Testis (tissue), 5 donors: ENCODE measurements at places on chromosomes 7 and 10. TPM values are rescaled to one million over a fixed set of nuclear protein-coding genes. Genes with fewer than 3 reads are reported as not detected.

PTN gene
- 131 TPM for total RNA-seq

JAZF1 gene
- total RNA-seq, result 38.5 TPM

RBAK gene
- total RNA-seq, result 9.4 TPM

CTAGE8 gene
- 4.4 TPM for total RNA-seq

FEZF1 gene
- total RNA-seq, result 5.6 TPM

DYDC2 gene
- total RNA-seq, result 1.8 TPM

CDHR1 gene
- 0.39 TPM for total RNA-seq

FAM25G gene
- 8.3 TPM for total RNA-seq

SUFU gene
- 22.9 TPM for total RNA-seq

PKD2L1 gene
- total RNA-seq, result 0.99 TPM

CUZD1 gene
- total RNA-seq, result 2.0 TPM

GALNT17 gene
- total RNA-seq, result 29.4 TPM

CYCS gene
- total RNA-seq, result 38.5 TPM

CEP55 gene
- total RNA-seq, result 15.5 TPM

GRID2IP gene
- 1.1 TPM for total RNA-seq

SRI gene
- 67.8 TPM for total RNA-seq

GPR15LG gene
- not detected for total RNA-seq

LRRD1 gene
- 14.8 TPM for total RNA-seq

ATOH7 gene
- total RNA-seq, result 0.63 TPM

UCN3 gene
- not detected for total RNA-seq

AOAH gene
- total RNA-seq, result 4.6 TPM

TAS2R4 gene
- 6.8 TPM for total RNA-seq

AKR1C3 gene
- total RNA-seq, result 15.2 TPM

TAS2R39 gene
- not detected for total RNA-seq

PILRA gene
- 12.0 TPM for total RNA-seq

CYP26C1 gene
- 0.68 TPM for total RNA-seq
